Esophagus muscularis mucosa (tissue), 4 donors: ENCODE measurements at places on chromosomes 3 and 15. TPM values are rescaled to one million over a fixed set of nuclear protein-coding genes. Genes with fewer than 3 reads are reported as not detected.

DNA sequence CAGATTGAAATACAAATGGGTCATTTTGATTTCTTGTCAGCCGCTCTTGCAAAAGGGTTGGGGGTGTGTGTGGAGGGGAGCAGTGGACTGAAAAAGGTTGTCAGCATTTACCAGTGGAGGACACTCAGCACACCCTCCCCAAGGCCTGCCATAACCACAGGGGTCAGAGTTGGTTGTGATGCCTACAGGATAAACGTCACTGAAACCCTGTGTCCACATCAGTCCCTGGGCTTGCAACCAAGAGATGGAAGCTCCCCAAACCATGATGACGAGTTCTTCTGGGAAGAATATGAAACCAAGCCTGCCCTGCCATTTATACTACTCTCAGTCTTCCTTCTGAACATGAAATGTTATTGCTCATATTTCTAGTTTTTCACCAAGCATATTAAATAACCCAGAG is 54.0 kb upstream of the UMPS start:
- no peak for DNase-seq

The SUCNR1 gene
- total RNA-seq: under 0.01 TPM

- DNase-seq: no peak
Measured at GRCh38 chr3:188358787-188359493, 205.0 kb downstream of the LPP start.

GRCh38 chr3:193240436-193240849 is 579 bp upstream of the PLAAT1 start:
- DNase-seq: no peak

- no peak for DNase-seq
Measured at GRCh38 chr3:119098619-119099222, 47.2 kb upstream of the TEX55 start.

The AGBL1 gene
- not detected for total RNA-seq

The TPRG1 gene
- 2.9 TPM for total RNA-seq

GRCh38 chr15:61660579-61660978 is 399.7 kb downstream of the VPS13C start:
- no peak for DNase-seq

GRCh38 chr15:84749111-84749991 is 959 bp downstream of the ZNF592 start:
- DNase-seq: no peak

The ZNF774 gene
- total RNA-seq: 1.5 TPM

DNA sequence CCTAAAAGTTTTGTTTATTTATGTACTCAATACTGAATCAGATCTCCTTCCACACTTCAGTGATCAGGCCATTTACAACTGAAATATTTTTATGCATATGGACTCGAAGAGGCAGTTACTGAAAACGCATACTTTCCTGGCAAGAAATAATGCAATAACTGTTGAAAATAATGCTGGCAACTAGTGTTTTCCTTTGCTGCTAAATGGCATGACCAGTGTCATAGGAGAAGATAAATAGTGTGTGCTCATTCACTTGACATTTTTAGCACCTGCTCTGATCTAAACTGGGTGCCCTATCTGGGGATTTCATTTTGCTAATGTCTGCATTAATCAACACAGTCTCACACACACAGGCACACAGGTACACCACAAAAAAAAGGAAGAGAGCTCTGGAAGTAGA is 695.2 kb downstream of the TUSC7 start:
- DNase-seq: no peak

- DNase-seq: no peak
Measured at GRCh38 chr3:131731709-131732108, 228.9 kb upstream of the MRPL3 start.

DNA sequence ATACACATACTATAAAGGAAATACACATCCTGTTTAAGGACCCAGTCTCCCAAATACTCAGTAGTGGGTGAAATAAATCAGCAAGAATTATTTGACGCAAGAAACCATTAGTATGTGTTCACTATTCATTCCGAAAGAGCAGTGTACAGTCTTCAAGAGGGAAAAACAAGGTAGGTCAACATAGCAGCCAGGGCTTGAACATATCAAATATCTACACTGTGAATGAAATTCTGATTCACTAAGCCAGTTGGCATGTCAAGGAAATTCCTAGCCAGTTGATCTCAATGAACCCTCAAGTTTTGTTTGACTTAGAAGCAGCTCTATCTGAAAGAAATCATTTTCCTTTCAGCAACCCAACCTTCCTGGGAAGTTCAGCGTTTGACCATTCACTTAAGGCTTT is 99.0 kb downstream of the CNTN3 start:
- no peak for DNase-seq

GRCh38 chr3:50525191-50525910 is 21.9 kb upstream of the CACNA2D2 start:
- DNase-seq: no peak

The C3orf49 gene
- not detected for total RNA-seq

DNA sequence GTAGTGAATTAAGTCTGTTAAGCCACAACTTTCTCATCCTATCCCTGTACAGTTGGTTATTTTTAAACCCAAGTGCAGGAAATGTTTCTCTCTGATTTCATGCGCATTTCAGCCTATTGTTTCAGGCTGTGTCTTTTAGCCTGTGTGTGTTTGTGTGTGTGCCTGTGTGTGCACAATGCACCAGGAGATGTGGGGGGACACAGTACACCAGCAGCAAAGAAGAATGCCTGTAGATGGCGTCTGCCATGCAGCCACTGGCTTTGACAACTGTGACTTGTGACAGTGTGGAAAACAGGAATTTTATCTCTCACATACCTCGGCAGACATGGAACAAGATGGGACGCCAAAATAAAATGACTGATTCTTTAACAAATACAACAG is 43.6 kb upstream of the PLXNA1 start:
- DNase-seq: no peak

GRCh38 chr3:5349343-5349742 is 161.8 kb downstream of the EDEM1 start:
- no peak for DNase-seq

DNA sequence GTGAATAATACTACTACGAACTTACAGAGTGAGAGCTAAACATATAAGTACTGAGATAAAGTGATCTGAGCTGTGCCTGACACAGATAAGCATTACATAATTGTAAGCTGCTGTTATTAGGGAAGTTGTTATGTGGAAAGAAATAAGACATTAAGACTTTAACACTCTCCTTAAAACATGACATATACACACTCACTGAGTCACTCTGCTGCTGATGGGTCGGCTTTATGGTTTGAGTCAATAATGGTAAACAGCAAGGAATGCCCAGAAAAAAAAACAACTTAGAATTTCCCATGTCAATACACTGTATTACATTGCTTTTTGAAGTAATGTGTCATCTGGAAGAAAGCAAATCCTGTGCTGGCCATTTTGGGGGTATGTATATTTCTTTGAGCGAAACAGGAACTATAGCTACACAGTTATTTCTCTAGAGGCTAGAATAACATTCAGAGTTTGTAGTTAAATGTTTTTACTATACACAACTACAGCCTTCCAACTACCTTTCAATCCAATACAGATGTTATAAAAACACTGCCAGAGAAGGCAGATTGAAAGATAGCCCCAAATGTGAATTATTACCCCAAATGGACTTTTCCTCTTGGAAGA is 22.8 kb upstream of the SPRED1 start:
- DNase-seq: no peak

- DNase-seq: no peak
Measured at GRCh38 chr15:79970624-79971434, at the start of gene BCL2A1. Gene BCL2A1 (minus strand): TSS chr15:79971196. CDS start chr15:79971119, 77 bp downstream.

The TFDP2 gene
- 42.9 TPM for total RNA-seq

- no peak for DNase-seq
Measured at GRCh38 chr15:39310633-39311032, 270.2 kb upstream of the THBS1 start.

DNA sequence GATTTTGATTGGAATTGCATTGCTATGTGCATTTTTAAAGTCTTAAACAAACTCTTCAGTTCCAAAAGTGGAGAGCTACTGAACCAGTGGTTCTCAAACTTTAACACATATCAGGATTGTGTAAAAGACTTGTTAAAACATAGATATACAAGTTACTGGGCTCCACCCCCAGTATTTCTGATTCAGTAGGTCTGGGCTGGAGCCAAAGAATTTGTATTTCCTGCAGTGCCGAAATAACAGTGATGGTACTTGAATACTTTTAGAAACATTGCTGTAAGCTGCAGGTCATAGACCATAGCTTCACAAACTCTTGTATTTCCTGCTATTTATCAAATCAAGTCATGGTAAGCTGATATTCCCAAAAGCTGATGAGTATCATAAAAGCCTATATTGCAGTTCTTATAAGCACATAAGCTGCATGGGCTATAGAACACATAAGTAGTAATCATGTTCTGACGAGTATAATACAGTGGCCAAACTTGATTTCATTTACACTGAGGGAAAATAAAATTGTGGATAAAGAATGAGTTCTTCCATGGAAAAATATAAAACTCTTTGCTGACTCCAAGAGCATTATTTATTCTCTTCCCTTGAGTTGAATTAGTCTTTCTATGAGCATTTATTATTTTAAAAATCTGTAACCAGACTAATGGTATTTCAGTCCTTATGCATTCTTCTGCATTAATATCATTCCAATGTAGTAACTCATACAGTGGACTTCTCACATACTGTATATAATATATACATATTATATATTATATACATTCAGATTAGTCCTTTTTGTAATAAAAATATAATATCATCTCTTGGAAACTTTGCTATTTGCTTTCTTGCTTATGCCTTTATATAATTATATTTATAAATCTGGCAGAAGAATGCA is 550.5 kb upstream of the AGTR1 start:
- no peak for DNase-seq

DNA sequence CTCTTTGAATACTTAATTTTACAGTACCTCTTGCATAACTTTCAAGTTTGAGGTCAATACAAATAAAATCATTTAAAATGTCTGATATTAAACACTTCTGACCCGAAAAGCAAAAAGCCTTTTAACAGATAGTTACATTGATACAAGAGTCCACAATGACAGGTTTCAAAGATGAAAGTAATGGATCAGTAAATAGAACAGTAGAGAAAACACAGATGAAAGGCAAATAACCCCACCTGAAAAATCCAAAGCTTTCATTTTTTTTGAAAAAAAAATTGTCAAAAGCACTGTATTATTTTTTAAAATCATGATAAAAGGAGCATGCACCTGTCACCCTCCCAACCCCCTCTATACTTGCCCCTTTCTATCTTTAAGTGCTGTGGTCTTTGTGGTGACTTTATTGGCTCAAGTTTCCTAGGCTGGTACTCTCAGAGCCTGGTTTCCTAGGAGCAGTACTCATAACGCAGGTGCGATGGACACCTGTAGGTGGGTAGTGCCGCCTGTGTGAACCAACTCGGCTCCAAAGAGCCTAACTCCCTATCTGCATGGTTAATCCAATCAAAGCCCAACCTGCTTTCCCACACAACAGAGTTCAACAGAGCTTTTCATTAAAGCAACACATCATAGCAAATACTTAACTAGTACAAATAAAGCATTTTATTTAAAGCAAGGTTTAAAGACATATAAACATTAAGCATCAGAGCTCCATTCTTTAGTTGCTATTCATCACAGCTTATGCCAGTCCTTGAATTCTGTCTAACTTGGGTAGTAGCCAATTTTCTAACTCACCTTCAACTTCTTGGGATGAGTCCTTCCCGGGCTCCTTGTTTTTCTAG is 32.2 kb downstream of the LIPC start:
- DNase-seq: no peak

DNA sequence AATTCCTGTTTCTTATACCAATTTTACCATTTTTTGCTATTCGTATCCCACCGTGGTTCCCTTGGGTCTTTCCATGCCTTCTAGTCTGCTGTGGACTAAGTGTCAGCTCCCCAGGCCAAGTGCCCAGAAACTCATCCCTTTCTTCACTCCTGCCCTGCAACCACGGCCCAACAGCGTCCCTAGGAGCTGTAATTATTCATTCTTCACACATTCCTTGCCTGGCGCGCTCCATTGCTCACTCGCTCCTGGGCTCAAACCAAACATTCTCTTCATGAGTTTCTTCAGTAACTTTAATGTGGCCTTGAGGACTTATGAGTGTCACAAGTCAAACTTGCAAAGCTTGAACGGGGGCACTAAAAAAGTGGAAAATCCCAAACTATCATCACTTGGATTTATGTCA is 15.7 kb downstream of the GABRB3 start:
- no peak for DNase-seq

The ENTPD3 gene
- total RNA-seq: 3.6 TPM

DNA sequence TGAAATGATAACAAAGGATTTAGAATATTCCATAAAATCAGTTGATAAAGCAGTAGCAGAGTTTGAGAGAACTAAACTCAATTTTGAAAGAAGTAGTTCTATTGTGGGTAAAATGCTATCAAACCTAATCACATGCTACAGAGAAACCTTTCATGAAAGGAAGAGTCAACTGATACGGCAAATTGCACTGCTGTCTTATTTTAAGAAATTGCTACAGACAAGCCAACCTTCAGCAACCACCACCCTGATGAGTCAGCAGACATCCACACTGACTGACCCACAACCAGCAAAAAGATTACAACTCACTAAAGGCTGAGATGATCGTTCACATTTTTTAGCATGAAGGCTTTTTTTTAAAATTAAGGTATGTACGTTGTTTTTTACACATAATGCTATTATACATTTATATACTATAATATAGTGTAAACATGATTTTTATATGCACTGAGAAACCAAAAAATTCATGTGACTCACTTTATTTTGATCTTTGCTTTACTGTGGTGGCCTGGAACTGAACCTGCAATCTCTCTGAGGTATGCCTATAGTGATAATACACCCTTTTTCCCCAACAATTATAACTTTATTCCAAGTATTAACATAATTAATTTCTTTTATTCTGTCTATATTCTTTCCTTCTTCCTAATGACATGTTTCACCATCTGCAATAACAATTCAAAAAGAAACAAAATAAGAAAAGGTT is 109.9 kb downstream of the TBC1D5 start:
- no peak for DNase-seq

DNA sequence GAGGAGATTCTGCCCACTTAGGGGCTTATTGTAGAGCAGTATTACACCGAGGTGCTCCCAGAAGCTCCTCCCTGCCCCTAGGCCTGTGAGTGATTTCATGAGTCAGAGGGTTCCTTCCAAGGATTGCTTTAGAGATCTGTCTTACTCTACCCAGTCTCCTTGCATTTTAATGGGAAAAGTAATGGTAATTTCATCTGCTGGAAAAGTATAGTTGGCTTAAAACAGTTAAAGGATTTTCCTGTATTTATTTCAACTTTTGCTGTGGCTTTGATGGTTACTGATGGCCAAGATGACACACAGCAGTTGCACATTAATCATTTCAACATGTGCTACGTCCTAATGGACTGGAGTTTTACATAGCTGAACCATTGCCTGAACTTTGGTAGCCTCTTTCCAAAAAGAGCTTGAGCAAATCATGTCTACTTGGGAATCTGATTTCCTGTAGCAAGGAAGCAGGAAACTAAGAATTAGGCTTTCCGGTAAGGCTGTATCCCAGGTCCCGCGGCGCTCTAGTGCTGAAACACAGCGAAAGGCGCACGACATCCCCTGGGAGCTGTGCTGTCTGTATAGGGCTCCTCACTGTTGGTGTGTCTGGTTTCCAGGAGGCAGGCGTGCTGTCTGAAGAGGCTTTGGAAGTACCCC is 9.2 kb upstream of the PGPEP1L start:
- DNase-seq: peak; percentile 88

- no peak for DNase-seq
Measured at GRCh38 chr15:59191855-59192237, 14.8 kb upstream of the LDHAL6B start.

- no peak for DNase-seq
Measured at GRCh38 chr3:30614373-30614772, 8.0 kb downstream of the TGFBR2 start.
